ENCODE measurements at places on chromosomes 2 and 18. TPM values are rescaled to one million over a fixed set of nuclear protein-coding genes. Genes with fewer than 3 reads are reported as not detected.
A peak's percentile ranks its signal among the peaks of the same experiment; 100 is the strongest.

LAMA3 gene
- 0.14 TPM for total RNA-seq

KIF3C gene
- 12.8 TPM for total RNA-seq

TGFA gene
- total RNA-seq = 1.0 TPM

ATIC gene
- 120 TPM for total RNA-seq

DNAH7 gene
- not detected for total RNA-seq

STPG4 gene
- total RNA-seq = 0.74 TPM

DNA sequence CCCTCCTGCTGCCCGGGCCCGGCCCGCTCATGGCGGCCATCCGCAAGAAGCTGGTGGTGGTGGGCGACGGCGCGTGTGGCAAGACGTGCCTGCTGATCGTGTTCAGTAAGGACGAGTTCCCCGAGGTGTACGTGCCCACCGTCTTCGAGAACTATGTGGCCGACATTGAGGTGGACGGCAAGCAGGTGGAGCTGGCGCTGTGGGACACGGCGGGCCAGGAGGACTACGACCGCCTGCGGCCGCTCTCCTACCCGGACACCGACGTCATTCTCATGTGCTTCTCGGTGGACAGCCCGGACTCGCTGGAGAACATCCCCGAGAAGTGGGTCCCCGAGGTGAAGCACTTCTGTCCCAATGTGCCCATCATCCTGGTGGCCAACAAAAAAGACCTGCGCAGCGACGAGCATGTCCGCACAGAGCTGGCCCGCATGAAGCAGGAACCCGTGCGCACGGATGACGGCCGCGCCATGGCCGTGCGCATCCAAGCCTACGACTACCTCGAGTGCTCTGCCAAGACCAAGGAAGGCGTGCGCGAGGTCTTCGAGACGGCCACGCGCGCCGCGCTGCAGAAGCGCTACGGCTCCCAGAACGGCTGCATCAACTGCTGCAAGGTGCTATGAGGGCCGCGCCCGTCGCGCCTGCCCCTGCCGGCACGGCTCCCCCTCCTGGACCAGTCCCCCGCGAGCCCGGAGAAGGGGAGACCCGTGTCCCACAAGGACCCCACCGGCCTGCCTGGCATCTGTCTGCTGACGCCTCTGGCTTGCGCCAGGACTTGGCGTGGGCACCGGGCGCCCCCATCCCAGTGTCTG lies 767 bp downstream of the RHOB start:
- no peaks in the 10 kb centered on the region for H3K36me3 ChIP-seq
- H3K4me1 ChIP-seq = peaks cover 3% of the 10 kb centered on the region
- peaks cover 65% of the 10 kb centered on the region for H3K27me3 ChIP-seq
- peak overlapping the region; percentile 73 for H3K4me3 ChIP-seq

- no peak overlapping the region for H3K27ac ChIP-seq
- no peaks in the 10 kb centered on the region for H3K36me3 ChIP-seq
- H3K4me3 ChIP-seq = no peak overlapping the region
- DNase-seq = no peak
- peaks cover 1% of the 10 kb centered on the region for H3K4me1 ChIP-seq
These were observed 72.6 kb upstream of the DAPL1 start for GRCh38 chr2:158722266-158723105.

DNA sequence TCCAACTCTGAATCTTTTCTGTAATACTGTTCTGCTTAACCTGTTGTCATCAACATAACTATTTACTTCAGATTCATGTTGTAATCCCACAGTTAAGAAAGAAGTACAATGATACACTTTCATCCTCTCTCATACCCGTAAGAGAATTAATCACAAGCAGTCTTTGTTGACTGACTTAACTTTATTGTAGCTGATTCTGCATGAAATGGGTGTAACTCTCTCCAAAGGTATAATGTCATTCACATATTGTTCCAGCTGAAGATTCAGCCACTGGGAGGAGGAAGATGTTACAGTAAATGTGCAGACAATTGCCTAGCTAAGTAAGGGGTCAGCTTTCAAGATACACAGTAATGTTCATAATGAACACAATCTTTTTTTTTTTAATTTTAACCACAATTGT lies 13.5 kb upstream of the DSG2 start:
- no peak for DNase-seq
- no peaks in the 10 kb centered on the region for H3K36me3 ChIP-seq
- H3K4me3 ChIP-seq = no peak overlapping the region
- H3K27ac ChIP-seq = no peak overlapping the region

- no peaks in the 10 kb centered on the region for H3K27me3 ChIP-seq
- no peak overlapping the region for H3K27ac ChIP-seq
- H3K4me1 ChIP-seq = peaks cover 16% of the 10 kb centered on the region
- no peak for DNase-seq
- peaks cover 5% of the 10 kb centered on the region for H3K36me3 ChIP-seq
These were observed 536.3 kb upstream of the TNP1 start for GRCh38 chr2:217396165-217396564.

DNA sequence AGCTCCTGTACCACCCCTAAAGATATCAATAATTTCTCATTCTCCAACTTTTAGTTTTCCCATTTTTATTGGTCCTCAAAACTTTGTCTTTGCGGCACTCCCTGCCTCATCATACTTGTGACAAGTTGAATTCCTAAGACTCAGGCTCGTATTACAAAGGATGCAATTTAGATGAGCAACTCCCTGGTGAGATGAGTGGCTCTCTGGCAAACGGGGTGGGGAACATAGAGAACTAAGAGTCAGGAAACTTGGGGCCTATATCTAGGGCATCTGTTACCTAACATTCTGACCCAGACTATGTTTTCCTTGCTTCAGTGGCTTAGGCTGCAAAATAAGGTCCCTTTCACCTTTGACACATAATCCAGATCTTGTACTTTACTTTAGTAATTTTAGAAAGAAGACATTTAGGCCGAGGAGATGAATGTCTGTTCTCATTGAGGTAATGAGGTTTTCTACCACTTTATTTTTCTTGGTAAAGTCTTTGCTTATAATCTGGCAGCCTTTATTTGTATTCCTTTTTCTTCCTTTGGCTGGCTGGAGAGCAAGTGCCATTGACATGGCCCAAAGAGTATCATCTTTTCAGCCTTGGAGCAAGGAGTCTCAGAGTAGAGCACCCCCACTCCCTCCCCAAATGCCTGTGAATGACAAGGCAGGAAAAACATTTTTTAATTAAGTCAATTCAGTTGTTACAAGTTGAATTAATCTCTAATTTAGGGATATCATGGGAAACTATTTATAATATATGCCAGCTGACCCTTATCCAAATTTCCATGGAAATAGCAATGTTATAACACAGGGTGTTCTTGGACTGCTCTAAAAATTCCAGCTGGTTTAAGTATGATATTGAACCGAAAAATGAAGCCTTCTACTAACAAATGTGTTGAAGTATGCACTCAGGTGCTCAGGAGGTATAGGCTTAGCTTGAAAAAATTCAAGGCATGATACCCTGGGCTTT lies 15.2 kb downstream of the TSPYL6 start:
- H3K4me3 ChIP-seq = no peak overlapping the region
- H3K27ac ChIP-seq = no peak overlapping the region

- H3K36me3 ChIP-seq = no peaks in the 10 kb centered on the region
- H3K27ac ChIP-seq = no peak overlapping the region
- H3K27me3 ChIP-seq = peaks cover 40% of the 10 kb centered on the region
- H3K4me3 ChIP-seq = no peak overlapping the region
- peaks cover 5% of the 10 kb centered on the region for H3K4me1 ChIP-seq
- no peak for DNase-seq
These were observed 7.4 kb downstream of the ZEB2 start for GRCh38 chr2:144512470-144512869.

GRCh38 chr2:131588152-131588873 lies 60.6 kb downstream of the CCDC74A start:
- no peak for DNase-seq
- H3K4me1 ChIP-seq = no peaks in the 10 kb centered on the region
- no peaks in the 10 kb centered on the region for H3K36me3 ChIP-seq

GRCh38 chr2:65655000-65655399 lies 222.6 kb upstream of the SPRED2 start:
- peaks cover 2% of the 10 kb centered on the region for H3K27me3 ChIP-seq
- no peaks in the 10 kb centered on the region for H3K4me1 ChIP-seq
- no peaks in the 10 kb centered on the region for H3K36me3 ChIP-seq
- no peak for DNase-seq
- no peak overlapping the region for H3K4me3 ChIP-seq

GRCh38 chr2:46666044-46666679 lies 186.8 kb downstream of the TMEM247 start:
- H3K27ac ChIP-seq = no peak overlapping the region
- H3K4me3 ChIP-seq = no peak overlapping the region
- H3K4me1 ChIP-seq = no peaks in the 10 kb centered on the region
- no peaks in the 10 kb centered on the region for H3K36me3 ChIP-seq
- no peak for DNase-seq

DNA sequence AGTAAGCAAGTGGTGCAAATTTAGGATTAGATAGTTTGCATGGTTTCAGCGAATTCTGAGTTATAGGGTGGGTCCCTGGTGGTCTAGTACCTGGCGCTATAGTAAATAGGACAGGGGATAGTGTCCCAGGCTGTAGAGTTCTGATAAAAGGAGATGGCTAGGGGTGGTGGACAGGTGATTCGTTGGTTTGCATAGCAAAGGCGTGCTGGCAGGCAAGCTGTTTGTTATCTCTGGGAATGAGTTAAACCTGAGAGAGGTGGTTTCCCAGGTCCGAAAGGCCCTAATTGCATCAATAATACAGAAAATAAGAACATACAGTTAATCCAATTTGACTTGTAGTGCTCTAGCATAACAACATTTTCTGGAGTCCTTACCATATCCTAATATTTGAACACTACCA lies 6.9 kb upstream of the ZDBF2 start:
- H3K27ac ChIP-seq = no peak overlapping the region
- no peak for DNase-seq
- no peak overlapping the region for H3K4me3 ChIP-seq
- H3K4me1 ChIP-seq = peaks cover 6% of the 10 kb centered on the region
- no peaks in the 10 kb centered on the region for H3K36me3 ChIP-seq

DNA sequence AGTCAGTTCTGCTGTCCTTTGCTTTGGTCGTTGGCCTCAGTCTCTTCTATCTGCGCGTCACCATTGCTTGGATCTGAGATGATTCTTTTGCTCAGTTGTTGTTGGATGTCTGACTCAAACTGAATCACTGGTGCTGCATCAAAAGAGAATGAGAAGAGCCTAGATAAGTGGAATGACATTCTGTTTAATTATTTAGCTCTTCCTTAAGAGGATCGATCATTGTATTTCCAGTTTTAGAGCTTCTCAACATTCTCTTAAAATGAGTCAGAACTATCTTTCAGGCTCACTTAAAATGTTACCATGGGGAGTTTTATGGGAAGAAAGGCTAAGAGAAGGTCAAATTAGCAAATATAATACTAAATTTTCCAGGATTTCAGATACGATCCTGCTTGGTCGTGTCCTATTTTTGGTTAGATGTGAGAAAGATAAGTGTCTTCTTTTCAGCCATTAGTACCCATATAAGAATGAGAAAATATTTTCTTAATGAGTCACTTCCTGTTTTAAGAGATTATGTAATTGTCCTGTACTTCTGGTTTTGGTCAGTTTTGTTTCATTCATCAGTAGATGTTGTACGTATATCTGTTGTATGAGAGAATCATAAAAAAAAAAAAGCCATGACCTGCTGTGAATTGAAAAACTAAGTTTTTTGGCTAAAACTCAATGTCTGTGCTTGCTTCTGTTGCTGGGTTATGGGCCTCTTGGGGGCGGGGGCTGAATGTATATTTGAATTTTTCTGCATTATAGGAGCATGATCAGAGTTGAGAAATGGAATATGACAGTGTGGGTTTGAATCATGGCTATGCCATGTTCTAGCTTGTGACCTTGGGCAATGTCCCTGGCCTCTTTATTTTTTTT lies 31.6 kb upstream of the CASP10 start:
- H3K36me3 ChIP-seq = peaks cover 46% of the 10 kb centered on the region
- DNase-seq = no peak
- peaks cover 17% of the 10 kb centered on the region for H3K4me1 ChIP-seq
- H3K27me3 ChIP-seq = no peaks in the 10 kb centered on the region

DNA sequence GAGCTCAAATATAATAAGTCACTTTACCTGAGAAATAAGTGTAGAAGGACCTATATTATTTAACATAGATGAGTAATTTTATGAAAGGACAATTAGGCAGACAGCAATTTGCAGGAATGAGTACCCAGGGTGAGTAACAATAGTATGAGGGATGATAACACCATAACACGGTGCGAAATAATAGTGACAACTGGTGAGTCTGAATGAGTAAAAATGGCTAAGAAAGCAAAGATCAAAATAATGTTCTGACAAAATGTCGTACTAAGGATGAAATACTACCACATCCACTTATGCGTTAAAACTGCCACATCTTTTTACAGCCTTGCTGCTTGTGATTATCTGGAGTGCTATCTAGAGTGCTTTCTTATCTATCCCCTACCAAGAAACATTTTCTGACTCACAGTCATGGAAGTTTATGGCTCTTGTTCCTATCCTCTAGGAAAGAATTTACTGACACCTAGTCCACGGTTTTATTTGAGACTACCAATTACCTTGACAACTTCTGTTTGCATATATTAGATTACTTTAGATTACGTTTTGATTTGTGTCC lies 929.7 kb downstream of the LRP1B start:
- DNase-seq = no peak
- no peaks in the 10 kb centered on the region for H3K4me1 ChIP-seq
- H3K4me3 ChIP-seq = no peak overlapping the region
- H3K27ac ChIP-seq = no peak overlapping the region
- no peaks in the 10 kb centered on the region for H3K27me3 ChIP-seq
- H3K36me3 ChIP-seq = no peaks in the 10 kb centered on the region

DNA sequence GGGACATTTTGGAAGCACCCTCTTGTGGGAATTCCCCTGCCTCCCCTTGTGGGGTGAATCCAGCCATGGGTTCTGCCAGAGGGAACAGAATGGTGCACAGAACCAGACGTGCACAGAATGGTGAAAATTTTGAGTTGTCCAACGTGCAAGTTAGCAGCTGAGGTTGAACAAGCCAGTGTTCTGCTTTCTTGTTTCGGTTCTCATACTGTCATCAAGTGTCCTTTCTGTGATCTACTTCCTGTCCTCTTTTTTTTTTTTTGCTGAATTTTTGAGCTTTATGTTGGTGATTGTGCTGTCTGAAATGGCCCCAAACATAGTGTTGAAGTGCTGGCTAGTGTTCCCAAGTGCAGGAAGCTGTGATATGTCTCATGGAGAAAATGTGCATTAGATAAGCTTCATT lies 21.5 kb upstream of the REEP1 start:
- H3K27me3 ChIP-seq = peaks cover 3% of the 10 kb centered on the region
- no peaks in the 10 kb centered on the region for H3K36me3 ChIP-seq
- no peak overlapping the region for H3K27ac ChIP-seq
- DNase-seq = no peak
- H3K4me3 ChIP-seq = no peak overlapping the region
- H3K4me1 ChIP-seq = no peaks in the 10 kb centered on the region

GRCh38 chr2:51065276-51065675 lies 33.3 kb upstream of the NRXN1 start:
- no peaks in the 10 kb centered on the region for H3K4me1 ChIP-seq
- no peak for DNase-seq
- H3K4me3 ChIP-seq = no peak overlapping the region
- H3K27ac ChIP-seq = no peak overlapping the region
- H3K36me3 ChIP-seq = no peaks in the 10 kb centered on the region

- no peak for DNase-seq
- peaks cover 38% of the 10 kb centered on the region for H3K4me1 ChIP-seq
- peak overlapping the region; percentile 78 for H3K27ac ChIP-seq
- H3K27me3 ChIP-seq = no peaks in the 10 kb centered on the region
- H3K4me3 ChIP-seq = peak overlapping the region; percentile 34
These were observed 115.1 kb downstream of the DTNB start for GRCh38 chr2:25558262-25558661.
